ENCODE measurements at places on chromosomes 16 and 17. TPM values are rescaled to one million over a fixed set of nuclear protein-coding genes. Genes with fewer than 3 reads are reported as not detected.

Gene RCVRN
- not detected for total RNA-seq

Gene NXPH3
- not detected for total RNA-seq

Gene SCNN1G
- not detected for total RNA-seq

Gene TP53TG3B
- not detected for total RNA-seq

Gene SALL1
- total RNA-seq, result not detected

Gene C17orf50
- total RNA-seq, result not detected

Gene MPV17L
- total RNA-seq, result not detected

Gene MSLN
- not detected for total RNA-seq

Gene SCGB1C2
- not detected for total RNA-seq

Gene PLA2G10
- total RNA-seq, result not detected

Gene SLC13A2
- not detected for total RNA-seq

Gene HOXB1
- total RNA-seq, result not detected

Gene CLEC18A
- 1.5 TPM for total RNA-seq

Gene KRTAP2-4
- not detected for total RNA-seq

Gene CDH16
- not detected for total RNA-seq

Gene ACAP1
- total RNA-seq, result 701 TPM

Gene MYL4
- total RNA-seq, result 0.39 TPM

Gene TMEM100
- total RNA-seq, result not detected

Gene CUEDC1
- 0.29 TPM for total RNA-seq

Gene C16orf74
- total RNA-seq, result 0.98 TPM

Gene SPATA22
- total RNA-seq, result 0.20 TPM

Gene HES7
- total RNA-seq, result 1.2 TPM

Gene PIK3R5
- 74.1 TPM for total RNA-seq

Gene MMP25
- total RNA-seq, result 93.9 TPM

Gene MYLK3
- total RNA-seq, result 0.22 TPM

Gene CDT1
- total RNA-seq, result 78.9 TPM

Gene PITPNM3
- total RNA-seq, result 1.0 TPM

Gene CDH8
- total RNA-seq, result not detected

Gene CBFA2T3
- total RNA-seq, result 0.51 TPM

Gene BICDL2
- 0.51 TPM for total RNA-seq

Gene SPN
- 381 TPM for total RNA-seq

Gene ERN2
- not detected for total RNA-seq

Gene ZDHHC1
- 0.42 TPM for total RNA-seq

Gene MEIOC
- total RNA-seq, result 0.07 TPM

Gene CLEC19A
- not detected for total RNA-seq

Gene STH
- not detected for total RNA-seq

Gene AANAT
- total RNA-seq, result not detected

Gene ACSM2A
- total RNA-seq, result not detected

Gene SEZ6L2
- 0.07 TPM for total RNA-seq

Gene SNAI3
- 11.7 TPM for total RNA-seq

Gene KRT20
- total RNA-seq, result not detected

Gene DLX3
- not detected for total RNA-seq

Gene OTOA
- 0.05 TPM for total RNA-seq

Gene HSD17B1
- 0.34 TPM for total RNA-seq

Gene C16orf96
- total RNA-seq, result 0.15 TPM

Gene KRT17
- total RNA-seq, result 0.54 TPM

Gene CCT6B
- total RNA-seq, result 1.1 TPM

Gene MFSD6L
- 0.39 TPM for total RNA-seq

Gene ALOXE3
- total RNA-seq, result not detected

Gene HSF4
- total RNA-seq, result 111 TPM

Gene NPW
- total RNA-seq, result 0.37 TPM

Gene SOST
- total RNA-seq, result not detected

Gene TVP23A
- 0.32 TPM for total RNA-seq

Gene NOS2
- not detected for total RNA-seq

Gene KRTAP9-6
- total RNA-seq, result not detected

Data from T-helper 1 cell treated with Interleukin-12 subunit alpha and Interleukin-12 subunit beta and Interleukin-4 antibody, amounts not matched to agents 30 ng/mL and 1 ng/mL, for 36 hours (primary cell).